ENCODE measurements at places on chromosomes 6 and 20. TPM values are rescaled to one million over a fixed set of nuclear protein-coding genes. Genes with fewer than 3 reads are reported as not detected.

DNA sequence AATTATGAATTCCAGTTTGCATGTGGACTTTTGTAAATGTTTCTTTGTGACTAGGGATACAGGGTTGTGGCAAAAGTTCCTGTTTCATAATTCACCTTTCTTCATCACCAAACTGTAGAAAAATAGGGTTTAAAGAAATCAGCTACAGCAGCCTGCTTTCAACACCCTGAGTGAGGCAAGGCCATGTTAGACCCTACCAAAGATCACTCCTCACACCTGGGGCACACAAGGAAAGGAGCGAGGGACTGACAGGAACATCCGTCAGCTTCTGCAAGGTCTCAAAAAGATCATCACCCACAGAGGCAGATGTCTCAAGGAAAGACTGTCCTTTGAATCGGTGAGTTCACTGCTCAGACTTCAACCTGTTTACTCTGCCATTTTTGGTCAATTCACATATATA lies 10.5 kb upstream of the STX11 start:
- DNase-seq: no peak

Gene MOCS1
- total RNA-seq: 44.7 TPM

- no peak for DNase-seq
These were observed 11.2 kb downstream of the RNGTT start for GRCh38 chr6:88952065-88952704.

Gene CTCFL
- not detected for total RNA-seq

Gene IYD
- 26.5 TPM for total RNA-seq

All from Caco-2 (cell line).